ENCODE measurements at places on chromosomes 3 and 15.
A peak's percentile ranks its signal among the peaks of the same experiment; 100 is the strongest.

DNA sequence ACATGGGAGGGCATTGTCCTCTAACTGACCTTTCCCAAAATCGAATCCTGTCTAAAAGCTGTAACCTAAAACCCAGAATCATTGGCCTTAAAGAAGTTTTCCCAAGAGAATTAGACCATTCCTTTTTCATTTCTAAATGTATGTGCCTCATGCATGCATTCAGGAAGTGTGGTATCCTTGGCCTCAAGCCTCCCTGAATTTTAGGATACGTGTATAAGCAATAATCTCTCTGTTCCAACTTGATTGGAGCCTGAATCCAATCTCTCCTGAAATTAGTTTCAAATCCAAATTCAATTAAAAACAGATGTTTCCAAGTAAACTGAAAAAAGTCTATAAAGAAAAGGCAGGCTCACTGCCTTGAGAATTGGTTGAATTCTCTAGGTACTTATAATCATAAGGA is 86.0 kb upstream of the VEPH1 start:
- no peak for DNase-seq

- no peak for DNase-seq
These were observed 5.8 kb downstream of the OR5H6 start for GRCh38 chr3:98269846-98270245.

DNA sequence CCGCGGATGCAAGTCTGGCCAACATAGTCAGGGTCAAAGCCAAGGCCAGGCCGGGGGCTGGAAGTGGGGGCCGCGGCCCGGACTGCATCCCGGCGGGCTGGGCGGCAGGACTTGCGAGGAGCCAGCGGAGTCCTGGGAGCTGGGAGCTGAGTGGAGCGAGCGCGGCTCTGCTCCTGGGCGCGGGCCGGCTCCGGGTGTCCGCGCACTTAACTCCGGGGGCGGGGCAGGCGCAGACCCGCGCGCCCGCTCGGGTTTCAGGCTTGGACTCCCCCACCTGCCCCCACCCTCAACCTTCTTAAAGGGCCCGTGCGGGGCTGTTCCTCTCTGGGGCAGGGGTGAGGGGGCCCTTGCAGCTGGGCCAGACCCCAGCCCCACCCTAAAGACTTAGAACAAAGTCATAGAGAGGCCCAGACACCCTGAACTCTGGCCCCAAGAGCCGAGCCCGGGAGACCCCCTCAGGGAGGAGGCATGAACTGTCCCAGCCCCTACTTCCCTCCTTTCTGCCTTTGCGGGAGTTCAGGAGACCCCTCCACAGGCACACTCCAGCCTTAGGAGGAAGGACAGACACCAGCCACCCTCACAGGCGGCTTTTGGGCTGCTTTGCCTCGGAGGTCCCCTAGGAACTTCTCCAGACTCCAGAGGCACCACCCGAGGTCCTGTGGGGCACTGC is at the start of gene CSPG4:
Gene CSPG4, minus strand, starts transcription at position 181 of the 670 bp plus-strand sequence. Its CDS starts 93 bp downstream, at position 88.
- no peak for DNase-seq

GRCh38 chr3:105523501-105523900 is 156.8 kb downstream of the ALCAM start:
- DNase-seq: no peak

DNA sequence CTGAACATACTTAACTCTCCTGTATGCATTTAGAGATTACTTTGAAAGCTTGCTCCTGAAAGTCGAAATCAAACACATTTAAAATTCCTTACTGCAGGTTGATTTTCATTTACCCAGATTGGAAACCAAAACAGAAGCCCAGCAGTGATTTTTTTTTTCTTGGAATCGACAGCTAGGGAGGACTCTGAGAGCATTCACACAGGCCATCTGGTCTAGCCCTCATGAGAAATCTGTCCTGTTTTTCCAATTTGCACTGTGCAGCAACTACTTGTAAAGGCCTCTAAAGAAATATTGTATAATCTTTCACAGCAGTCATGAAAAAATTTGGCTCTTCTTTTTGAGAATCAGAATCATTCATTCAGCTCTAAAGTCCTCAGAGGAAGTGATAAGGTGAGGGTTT is 179.2 kb downstream of the KCNAB1 start:
- DNase-seq: no peak

- no peak for DNase-seq
These were observed 96.3 kb upstream of the ZBED2 start for GRCh38 chr3:111691293-111691909.

GRCh38 chr3:6785726-6786125 is 75.2 kb upstream of the GRM7 start:
- no peak for DNase-seq

DNA sequence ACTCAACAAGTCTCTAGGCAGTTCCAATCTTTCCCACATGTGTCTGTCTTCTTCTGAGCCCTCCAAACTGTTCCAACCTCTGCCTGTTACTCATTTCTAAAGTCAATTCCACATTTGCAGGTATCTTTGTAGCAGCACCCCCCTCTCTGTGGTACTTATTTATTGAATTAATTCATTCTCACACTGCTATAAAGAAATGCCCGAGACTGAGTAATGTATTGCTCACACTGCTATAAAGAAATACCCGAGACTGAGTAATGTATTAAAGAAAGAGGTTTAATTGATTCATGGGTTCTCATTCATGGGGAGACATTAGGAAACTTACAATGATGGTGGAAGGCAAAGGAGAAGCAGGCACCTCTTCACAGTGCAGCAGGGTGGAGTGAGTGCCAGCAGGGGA is 1413.8 kb downstream of the SI start:
- DNase-seq: no peak

DNA sequence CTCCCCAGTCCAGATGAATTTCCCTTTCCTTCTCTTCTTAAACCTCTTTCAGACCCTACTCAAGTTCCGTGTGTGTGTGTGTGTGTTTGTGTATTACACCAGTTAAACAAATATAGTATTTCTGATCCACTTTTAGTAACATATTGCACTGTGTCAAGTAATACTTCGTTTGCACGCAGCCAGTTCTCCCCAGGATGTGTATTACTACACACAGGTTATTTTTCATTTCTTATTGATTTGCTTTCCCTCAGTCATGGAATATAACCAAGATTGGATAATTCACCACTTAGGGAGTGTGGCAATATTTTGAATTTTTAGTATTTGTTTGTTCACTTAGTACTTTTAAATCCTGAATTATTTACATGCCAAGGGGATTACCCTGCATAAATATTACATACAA is 667.0 kb downstream of the NR2F2 start:
- DNase-seq: no peak

- DNase-seq: peak; percentile 14
These were observed 2.7 kb downstream of the ANKRD28 start for GRCh38 chr3:15794842-15795650.

GRCh38 chr15:48570822-48571221 is 74.7 kb downstream of the FBN1 start:
- DNase-seq: no peak

DNA sequence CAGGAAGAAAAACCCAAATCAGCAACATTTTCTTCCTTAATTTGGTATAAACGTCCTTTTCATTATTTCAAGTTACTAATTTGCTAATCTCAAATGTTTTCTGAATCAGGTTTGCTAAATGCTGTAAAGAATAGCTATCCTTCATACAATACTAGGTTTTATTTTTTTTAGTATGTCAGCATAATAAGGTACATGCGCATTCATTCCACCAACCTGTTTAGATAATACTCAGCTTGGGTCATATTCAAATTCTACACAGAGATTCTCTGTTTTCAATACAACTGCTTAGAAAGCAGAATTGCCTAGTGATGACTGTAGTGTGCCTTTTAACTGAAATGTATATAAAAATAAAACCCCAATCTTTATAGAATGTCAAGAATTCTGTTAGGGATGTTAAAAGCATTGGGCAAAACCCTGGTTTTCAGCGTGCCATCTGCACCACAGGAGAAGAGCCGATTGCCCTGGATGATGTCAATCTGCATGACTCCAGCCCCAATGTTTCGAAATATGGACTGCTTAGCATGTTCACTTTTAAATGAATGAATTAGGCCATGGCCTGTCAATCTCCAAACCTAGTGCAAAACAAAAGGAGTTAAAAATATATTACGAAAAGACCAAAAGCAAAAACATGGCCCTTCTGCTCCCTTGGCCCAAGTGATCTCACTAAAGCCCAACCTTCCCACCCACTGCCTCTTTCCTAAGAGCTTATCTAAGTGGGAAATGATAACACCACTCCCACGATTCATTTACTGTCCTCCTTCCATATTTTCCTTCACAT is 107.4 kb downstream of the GLDN start:
- DNase-seq: peak; percentile 58
